ENCODE measurements at places on chromosomes 1 and 21.

- DNase-seq = no peak
Observed at GRCh38 chr21:36135391-36136102, 668 bp downstream of the CBR3 start.

DNA sequence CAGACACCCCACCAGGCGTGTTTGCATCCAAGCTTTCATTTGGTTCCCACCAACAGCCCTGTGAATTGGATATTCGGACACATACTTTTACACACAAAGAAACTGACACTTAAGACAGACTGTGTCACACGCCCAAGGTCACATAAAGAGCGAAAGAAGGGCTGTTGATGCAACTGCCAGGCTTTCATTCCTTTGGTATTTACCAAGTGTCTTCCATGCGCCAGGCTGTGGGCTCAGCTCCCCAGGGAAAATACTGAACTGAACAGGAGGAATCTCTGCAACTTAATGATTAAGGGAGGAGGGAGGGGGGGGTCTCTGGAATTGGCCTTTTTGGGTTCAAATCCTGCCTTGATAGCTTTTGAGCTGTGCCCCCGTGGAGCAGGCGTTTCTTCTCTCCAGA lies 122.8 kb downstream of the ACTL8 start:
- DNase-seq = peak; percentile 12

DNA sequence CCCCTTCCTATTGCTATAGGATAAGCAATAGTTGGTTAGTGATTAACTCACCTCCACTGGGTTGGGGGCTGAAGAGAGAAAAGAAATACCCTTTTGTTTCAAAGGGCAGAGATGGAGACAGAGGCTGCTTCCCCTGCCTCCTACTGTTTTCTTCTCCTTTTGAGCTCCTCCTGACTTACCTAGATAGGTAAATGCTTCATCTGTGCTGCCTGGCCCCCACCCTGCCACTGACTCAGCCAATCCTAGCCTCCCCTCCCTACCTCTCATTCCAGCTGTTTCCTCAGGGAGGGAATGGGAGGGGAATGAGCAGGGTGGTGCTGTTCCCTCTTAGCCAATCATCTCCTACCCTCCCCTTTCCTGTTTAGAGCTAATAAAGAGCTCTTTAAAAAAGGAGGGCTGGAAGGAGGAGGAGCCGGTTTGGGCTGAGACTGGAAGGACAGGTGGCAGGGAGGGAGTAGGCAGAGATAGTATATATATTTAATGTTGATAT lies at the start of gene C1orf116:
TSS of gene C1orf116 (minus strand) at position 229 of the 490 bp plus-strand sequence. CDS start 5,158 bp downstream, outside the sequence.
- DNase-seq = no peak

DNA sequence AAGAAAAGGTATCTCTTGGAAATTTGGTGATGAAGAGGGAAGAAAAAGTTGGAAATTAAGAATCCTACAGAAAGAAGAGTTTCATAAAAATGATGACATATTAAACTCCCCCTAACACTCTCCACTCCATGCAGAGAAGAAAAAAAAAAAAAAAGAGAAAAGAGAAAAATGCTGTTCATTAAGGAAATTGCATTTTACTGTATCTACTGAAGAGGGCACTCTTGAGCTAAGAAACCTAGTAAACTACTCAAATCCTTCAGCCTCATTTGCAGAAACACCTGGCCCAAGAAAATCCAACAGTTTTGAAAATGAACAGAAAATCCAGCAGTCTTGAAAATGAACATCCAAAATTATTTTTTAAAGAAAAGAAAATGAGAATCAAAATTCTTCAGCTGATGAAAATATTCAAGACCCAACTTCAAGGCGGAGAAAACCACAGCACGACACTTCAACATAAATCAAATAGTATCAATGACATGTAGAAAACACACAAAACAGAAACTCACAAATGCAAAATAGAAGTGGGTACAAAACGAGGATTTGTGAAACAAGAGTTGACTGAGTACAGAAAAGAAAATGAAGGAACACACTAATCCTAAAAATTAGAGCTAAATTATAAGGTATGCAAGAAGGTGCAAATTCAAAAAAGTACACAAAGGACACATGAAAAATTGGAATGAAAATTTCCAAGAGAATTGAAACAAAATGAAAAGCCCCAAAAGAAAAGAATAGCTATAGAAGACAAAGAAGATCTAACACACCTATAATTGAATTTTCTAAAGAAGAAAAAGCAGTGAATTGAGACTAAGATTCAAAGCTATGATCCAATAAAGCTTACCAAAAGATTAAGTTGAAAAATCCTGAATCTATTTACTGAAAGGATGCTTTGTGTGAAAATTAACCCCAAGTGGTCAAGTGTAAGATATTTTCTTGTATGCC lies 73.2 kb upstream of the DNAJC6 start:
- no peak for DNase-seq

DNA sequence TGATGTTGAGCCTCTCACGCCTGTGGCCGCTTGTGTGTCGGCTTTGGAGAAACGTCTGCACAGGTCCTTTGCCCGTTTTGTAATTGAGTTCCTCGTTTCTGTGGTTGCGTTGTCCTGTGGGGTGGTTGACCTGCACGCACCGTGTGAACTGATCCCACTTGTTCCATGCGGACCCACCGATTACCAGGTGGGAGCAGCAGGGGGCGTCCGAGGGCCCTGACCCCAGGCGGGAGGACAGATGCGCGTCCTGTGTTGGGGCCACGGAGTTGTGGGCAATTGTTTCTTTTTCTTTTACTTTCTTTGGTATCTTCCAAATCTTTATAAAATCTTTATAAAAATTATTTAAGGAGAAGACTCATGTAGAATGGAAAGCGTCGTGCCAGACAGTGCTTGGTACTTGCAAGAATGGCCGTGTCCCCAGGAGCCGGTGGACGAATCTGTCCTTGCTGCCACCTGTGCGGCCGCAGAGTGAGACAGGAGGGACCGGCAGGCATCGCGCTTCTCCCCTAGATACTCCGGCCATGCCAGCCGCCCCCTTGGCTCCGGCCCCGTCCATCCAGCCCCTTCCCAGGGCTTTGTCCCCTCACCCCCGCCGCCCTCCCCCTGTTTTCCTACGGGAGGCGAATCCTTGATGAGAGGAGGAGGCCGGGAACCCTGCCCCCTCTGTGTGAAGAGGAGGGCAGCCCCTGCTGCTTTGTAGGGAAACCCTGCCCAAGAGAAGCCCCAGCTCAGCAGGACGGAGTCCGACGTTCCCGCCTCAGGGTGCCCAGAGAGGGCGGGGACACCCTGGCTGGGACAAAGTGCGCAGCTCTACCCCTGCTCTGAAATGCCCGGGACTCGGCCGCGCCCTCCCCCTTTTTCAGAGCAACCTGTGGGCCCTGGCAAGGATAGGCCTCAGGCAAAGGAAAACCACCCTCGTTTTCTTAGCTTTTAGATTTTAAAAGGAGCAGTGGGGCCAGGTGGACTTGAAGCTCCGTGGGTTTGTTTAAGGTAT lies 41.7 kb downstream of the PRKCZ start:
- DNase-seq = no peak

- no peak for DNase-seq
Observed at GRCh38 chr1:219276049-219276738, 102.5 kb downstream of the LYPLAL1 start.

GRCh38 chr1:212650228-212650627 lies 41.7 kb downstream of the ATF3 start:
- DNase-seq = no peak

- DNase-seq = no peak
Observed at GRCh38 chr1:240169188-240169587, 77.5 kb downstream of the FMN2 start.

GRCh38 chr1:240149484-240150094 lies 57.9 kb downstream of the FMN2 start:
- DNase-seq = no peak

Data from ascending aorta (tissue), 2 donors.